ENCODE measurements at places on chromosomes 4 and X. TPM values are rescaled to one million over a fixed set of nuclear protein-coding genes. Genes with fewer than 3 reads are reported as not detected.

Gene USP17L12
- not detected for total RNA-seq

Gene FAM47A
- total RNA-seq = not detected

Gene ALB
- not detected for total RNA-seq

Gene ARHGAP36
- total RNA-seq = 0.15 TPM

Gene ZNF732
- 0.05 TPM for total RNA-seq

Gene FAM149A
- total RNA-seq = 31.9 TPM

Gene SPANXB1
- total RNA-seq = not detected

Gene PLXNB3
- total RNA-seq = 2.6 TPM

Gene F9
- total RNA-seq = not detected

Gene PLAC8
- total RNA-seq = 0.35 TPM

Gene CENPI
- total RNA-seq = 1.2 TPM

Gene COX7B2
- total RNA-seq = not detected

Gene ANXA10
- not detected for total RNA-seq

Gene TRIM2
- 181 TPM for total RNA-seq

Gene PNMA3
- total RNA-seq = 0.35 TPM

Gene ADH6
- total RNA-seq = 1.1 TPM

Gene DCAF12L2
- total RNA-seq = 0.87 TPM

Gene DCAF12L1
- 9.6 TPM for total RNA-seq

Gene KLHL34
- total RNA-seq = not detected

Gene AFAP1
- 27.2 TPM for total RNA-seq

Gene GAGE12E
- not detected for total RNA-seq

Gene HTR2C
- total RNA-seq = not detected

Gene KLF8
- 9.5 TPM for total RNA-seq

Gene SLC25A14
- total RNA-seq = 4.9 TPM

Gene PITX2
- 0.30 TPM for total RNA-seq

Gene LINC00632
- under 0.01 TPM for total RNA-seq

Gene MXRA5
- total RNA-seq = 6.0 TPM

Gene MAP7D2
- total RNA-seq = 32.8 TPM

Gene OSTC
- total RNA-seq = 138 TPM

Gene ASB11
- not detected for total RNA-seq

Gene GAGE1
- not detected for total RNA-seq

Gene TBX22
- not detected for total RNA-seq

Gene UGT2B17
- total RNA-seq = not detected

Gene TRIML2
- total RNA-seq = not detected

Gene PNMA6F
- total RNA-seq = not detected

Gene COL4A5
- total RNA-seq = 33.5 TPM

Gene VSIG4
- not detected for total RNA-seq

Gene RHOXF2B
- not detected for total RNA-seq

Gene INPP4B
- total RNA-seq = 16.1 TPM

Gene GLOD5
- not detected for total RNA-seq

Gene MAPK10
- total RNA-seq = 42.9 TPM

Gene SHROOM3
- total RNA-seq = 66.6 TPM

Gene NWD2
- total RNA-seq = not detected

Gene GRIA2
- not detected for total RNA-seq

Gene DYNLT3
- total RNA-seq = 49.9 TPM

Gene NLGN4X
- 0.94 TPM for total RNA-seq

Gene FAM156A
- 3.5 TPM for total RNA-seq
